ENCODE measurements at places on chromosomes 3 and 15. TPM values are rescaled to one million over a fixed set of nuclear protein-coding genes. Genes with fewer than 3 reads are reported as not detected.
A peak's percentile ranks its signal among the peaks of the same experiment; 100 is the strongest.

DLL4 gene
- total RNA-seq: 0.31 TPM

STRA6 gene
- 9.9 TPM for total RNA-seq

TF gene
- total RNA-seq: 0.76 TPM

C2CD4A gene
- 0.19 TPM for total RNA-seq

PPP1R14D gene
- total RNA-seq: not detected

COMMD2 gene
- total RNA-seq: 55.8 TPM

NMNAT3 gene
- 9.2 TPM for total RNA-seq

DNA sequence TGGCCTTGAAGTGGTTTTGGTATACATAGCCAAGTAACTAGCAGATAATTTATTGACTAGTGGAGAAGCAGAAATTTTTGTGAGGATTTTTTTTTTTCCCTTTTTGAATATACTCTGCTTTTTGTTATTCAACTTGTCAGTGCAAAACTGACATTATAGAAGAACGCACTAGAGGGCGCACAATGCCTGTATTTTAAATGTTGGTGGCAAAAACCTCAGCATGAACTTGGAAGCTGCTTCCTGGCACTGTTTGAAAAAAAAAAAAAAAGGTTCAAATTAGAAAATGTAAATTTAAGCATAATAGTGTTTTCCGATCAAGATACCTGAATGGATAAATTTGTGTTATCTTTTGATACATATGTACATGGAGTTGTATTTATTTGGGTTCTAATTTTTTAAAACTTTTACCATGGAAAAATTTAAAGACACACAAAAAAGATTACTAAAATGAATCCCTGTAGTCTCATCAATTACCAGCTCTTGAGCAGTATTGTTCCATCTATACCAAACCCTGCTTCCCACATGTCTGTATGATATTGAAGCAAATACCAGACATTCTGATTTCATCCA lies 56.0 kb downstream of the SLC25A26 start:
- DNase-seq: peak; percentile 84

DNA sequence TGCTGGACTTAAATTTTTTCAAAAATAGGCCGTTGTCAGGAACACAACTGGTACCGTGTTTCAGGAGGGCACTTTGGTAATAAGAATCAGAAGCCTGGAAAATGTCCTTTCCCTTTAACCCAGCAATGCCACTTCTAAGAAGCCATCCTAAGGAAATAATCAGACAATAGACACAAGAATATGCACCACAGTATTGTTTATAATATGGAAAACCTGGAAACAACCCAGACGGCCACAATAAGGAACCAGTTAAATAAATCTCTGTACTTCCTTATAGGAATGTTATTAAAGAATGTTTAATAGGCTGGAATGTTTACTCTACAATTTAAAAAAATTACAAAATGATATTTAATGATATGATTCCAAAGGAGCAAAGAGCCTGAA lies 30.4 kb upstream of the ATP1B3 start:
- DNase-seq: no peak

GRCh38 chr3:103126115-103126514 lies 691.3 kb downstream of the ZPLD1 start:
- DNase-seq: no peak

GRCh38 chr3:3170998-3171397 lies 8.5 kb downstream of the CRBN start:
- DNase-seq: peak; percentile 48

DNA sequence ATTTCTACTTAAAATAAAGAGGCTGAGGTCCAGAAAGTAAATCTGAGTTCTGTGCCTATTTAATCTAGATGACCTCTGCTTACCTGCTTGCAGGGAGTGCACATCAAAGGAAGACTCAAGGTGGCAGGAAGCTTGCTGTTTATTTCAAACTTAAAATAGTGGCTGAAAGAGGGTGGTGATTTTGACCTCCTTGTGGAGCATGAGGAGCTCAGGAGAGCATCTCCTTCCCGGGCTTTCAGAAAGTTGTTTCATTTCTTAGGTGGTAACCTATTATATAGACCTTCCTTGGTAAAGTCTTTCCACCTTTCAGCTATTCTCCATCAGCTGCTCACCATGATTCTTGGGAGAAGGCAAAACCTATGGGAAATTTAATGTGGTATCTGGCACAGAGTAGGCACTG lies 494 bp downstream of the GCSAM start:
- DNase-seq: no peak

GRCh38 chr3:104536715-104537114 lies 830.0 kb upstream of the ALCAM start:
- DNase-seq: no peak

DNA sequence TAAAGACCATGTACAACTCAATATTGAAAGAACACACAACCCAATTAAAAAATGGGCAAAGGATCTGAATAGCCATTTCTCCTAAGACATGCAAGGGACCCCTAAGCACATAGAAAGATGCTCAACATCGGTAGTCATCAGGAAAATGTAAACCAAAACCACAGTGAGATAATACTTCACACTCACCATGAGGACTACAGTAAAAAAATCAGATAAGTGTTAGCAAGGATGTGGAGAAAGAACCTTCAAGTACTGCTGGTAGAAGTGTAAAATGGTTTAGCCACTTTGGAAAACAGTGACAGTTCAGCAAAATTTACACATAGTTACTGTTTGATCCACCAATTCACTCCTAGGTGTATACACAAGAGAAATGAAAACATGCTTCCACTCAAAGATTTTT lies 30.1 kb upstream of the XIRP1 start:
- no peak for DNase-seq
